ENCODE measurements at places on chromosomes 4 and X. TPM values are rescaled to one million over a fixed set of nuclear protein-coding genes. Genes with fewer than 3 reads are reported as not detected.

FOXO4 gene
- total RNA-seq = 4.1 TPM

NWD2 gene
- total RNA-seq = under 0.01 TPM

ABHD18 gene
- 3.8 TPM for total RNA-seq

LRIT3 gene
- under 0.01 TPM for total RNA-seq

PROM1 gene
- not detected for total RNA-seq

HTATSF1 gene
- total RNA-seq = 30.7 TPM

NAT8L gene
- total RNA-seq = under 0.01 TPM

REELD1 gene
- total RNA-seq = not detected

NUDT10 gene
- 2.7 TPM for total RNA-seq

CLDN22 gene
- total RNA-seq = not detected

NLGN4X gene
- not detected for total RNA-seq

CWH43 gene
- not detected for total RNA-seq

UGT2A3 gene
- total RNA-seq = not detected

COL25A1 gene
- total RNA-seq = 0.34 TPM

CACNA1F gene
- not detected for total RNA-seq

MEPE gene
- total RNA-seq = not detected

MAGEC1 gene
- not detected for total RNA-seq

SPANXB1 gene
- total RNA-seq = not detected

ARL9 gene
- 0.95 TPM for total RNA-seq

GPRASP2 gene
- total RNA-seq = 24.5 TPM

SOWAHD gene
- total RNA-seq = under 0.01 TPM

PAK3 gene
- total RNA-seq = 1.4 TPM

PDE6B gene
- total RNA-seq = 0.63 TPM

P2RY4 gene
- not detected for total RNA-seq

RAB41 gene
- total RNA-seq = not detected

ART3 gene
- total RNA-seq = 0.09 TPM
